ENCODE measurements at places on chromosomes 2 and 18.

DNA sequence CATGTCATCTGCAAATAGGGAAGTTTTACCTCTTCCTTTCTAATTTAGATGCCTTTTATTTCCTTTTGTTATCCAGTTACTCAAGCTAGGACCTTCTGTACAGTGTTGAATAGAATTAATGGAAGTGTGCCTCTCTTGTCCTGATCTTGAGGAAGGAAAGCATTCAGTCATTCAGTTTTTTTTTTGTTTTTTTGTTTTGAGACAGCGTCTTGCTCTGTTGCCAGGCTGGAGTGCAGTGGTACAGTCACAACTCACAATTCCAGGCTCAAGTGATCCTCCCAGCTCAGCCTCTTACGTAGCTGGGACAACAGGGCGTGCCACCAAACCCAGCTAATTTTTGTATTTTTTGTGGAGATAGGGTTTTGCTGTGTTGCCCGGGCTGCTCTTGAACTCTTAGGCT lies 203.9 kb upstream of the ALPP start:
- no peak for DNase-seq

GRCh38 chr2:121709776-121710469 lies 26.8 kb downstream of the NIFK start:
- no peak for DNase-seq

GRCh38 chr2:222291485-222291841 lies 7.3 kb downstream of the PAX3 start:
- DNase-seq = no peak

DNA sequence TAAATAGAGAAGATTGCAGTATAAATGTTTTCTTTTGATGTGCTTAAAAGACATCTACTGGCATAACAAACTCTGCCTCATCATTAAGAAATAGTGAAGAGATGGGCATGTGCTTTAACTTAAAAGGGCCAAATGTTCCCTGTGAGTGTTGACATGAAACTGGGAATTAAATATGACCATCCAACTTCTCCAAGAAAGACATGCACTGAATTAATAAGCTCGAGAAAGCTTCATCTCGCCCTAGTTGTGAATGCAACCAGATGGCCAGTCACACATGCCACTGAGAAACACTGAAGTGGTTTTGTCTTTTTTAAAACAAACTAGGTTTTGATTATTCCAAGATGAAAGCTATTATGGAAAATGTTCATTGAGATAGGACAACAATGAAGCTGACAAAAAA lies 479.2 kb downstream of the RIT2 start:
- DNase-seq = no peak

- DNase-seq = no peak
Observed at GRCh38 chr2:173001664-173002604, 73.7 kb upstream of the MAP3K20 start.
